ENCODE measurements at places on chromosomes 13 and 19.

- no peak for DNase-seq
These were observed 397 bp downstream of the DACT3 start for GRCh38 chr19:46660551-46661019.

GRCh38 chr19:51471527-51471926 lies 6.8 kb upstream of the CEACAM18 start:
- DNase-seq, result no peak

DNA sequence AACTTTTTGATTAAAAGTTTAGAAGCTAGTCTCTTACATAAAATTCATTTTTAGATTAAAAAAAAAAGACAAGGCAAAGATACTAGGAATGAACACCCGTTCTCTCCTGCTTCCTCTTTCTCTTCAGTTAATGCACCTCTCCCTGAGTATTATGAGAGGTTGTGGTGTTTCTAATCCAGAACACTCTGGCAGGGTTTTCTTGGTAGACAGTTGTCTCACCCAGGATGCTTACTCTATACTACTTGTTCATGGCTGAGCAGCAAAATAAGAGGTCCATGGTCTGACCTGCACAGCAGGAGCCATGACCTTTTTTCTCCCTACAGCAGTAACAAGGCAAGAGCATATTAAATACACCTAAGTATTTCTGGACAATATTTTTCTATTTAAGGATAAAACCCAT lies 62.0 kb downstream of the MICU2 start:
- no peak for DNase-seq

- no peak for DNase-seq
These were observed 31.1 kb downstream of the DNM2 start for GRCh38 chr19:10748927-10749434.

- DNase-seq, result no peak
These were observed at the start of gene KLK8 for GRCh38 chr19:51001515-51001914. Gene KLK8, minus strand, starts transcription at chr19:51001604. Its CDS starts 437 bp downstream, at chr19:51001167.

DNA sequence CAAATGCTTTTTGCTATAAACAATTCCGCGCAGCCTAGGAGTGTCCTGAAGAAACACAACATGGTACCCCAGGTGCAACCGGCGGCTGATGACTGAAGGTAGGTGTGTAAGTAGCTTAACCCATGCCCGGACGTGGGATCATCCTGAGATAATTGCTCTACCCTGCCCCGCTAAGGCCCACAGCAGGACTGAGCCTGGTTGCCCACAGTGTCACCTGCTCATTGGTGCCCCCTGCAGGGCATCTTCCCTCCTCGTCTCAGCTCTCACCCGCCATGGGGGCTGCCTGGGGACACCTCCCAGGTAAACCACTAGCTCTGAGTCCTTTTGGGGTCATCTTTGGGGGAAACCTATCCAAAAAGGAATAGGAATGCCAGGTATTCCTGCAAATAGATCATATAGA lies 22.3 kb downstream of the TMEM161A start:
- peak; percentile 30 for DNase-seq

- DNase-seq, result no peak
These were observed 1386.8 kb downstream of the PCDH9 start for GRCh38 chr13:65843314-65843731.

GRCh38 chr13:40241125-40241798 lies 425.2 kb downstream of the FOXO1 start:
- no peak for DNase-seq

DNA sequence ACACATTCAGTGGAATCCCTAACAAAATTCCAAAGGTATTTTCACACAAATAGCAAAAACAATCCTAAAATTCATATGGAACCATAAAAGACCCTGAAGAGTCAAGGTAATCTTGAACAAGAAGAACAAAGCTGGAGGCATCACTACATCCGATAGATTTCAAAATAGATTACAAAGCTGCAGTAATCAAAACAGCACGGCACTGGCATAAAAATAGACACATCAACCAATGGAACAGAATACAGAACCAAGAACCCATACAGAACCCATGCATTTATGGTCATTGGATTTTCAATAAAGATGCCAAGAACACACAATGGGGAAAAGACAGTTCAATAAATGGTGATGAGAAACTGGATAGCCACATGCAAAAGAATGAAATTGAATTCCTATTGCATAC lies 32.5 kb downstream of the ZNF566 start:
- DNase-seq, result no peak

GRCh38 chr13:37345391-37345790 lies 239.9 kb upstream of the CSNK1A1L start:
- no peak for DNase-seq

DNA sequence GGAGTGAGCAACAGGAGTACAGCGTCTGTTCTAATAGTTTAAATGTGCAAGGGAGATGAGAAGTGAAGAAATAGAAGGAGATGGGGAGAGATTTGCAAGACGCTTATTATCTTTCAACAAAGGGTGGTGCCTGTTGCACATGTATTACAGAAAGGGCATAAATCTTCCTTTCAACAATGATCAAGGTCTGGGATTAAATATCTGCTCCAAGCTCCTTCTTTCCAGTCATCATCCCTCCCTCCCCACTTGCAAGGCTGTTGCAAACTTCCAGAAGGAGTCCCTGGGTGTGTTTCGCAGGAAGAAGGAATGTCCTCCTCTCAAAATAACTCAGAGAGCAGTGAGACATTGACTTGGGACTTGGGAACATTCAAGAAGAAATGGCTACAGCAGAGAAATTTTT lies 63.5 kb upstream of the MYCBP2 start:
- DNase-seq, result no peak

GRCh38 chr19:52270266-52270885 lies 989 bp downstream of the ZNF766 start:
- no peak for DNase-seq

- no peak for DNase-seq
These were observed 247.1 kb downstream of the DCT start for GRCh38 chr13:94232161-94232950.

- DNase-seq, result no peak
These were observed 13.0 kb downstream of the LRFN3 start for GRCh38 chr19:35949131-35949530.

- DNase-seq, result peak; percentile 83
These were observed at the start of gene GGACT for GRCh38 chr13:100588331-100589177. Gene GGACT, minus strand, starts transcription at chr13:100588789. Its CDS starts 56,198 bp downstream, at chr13:100532591.

DNA sequence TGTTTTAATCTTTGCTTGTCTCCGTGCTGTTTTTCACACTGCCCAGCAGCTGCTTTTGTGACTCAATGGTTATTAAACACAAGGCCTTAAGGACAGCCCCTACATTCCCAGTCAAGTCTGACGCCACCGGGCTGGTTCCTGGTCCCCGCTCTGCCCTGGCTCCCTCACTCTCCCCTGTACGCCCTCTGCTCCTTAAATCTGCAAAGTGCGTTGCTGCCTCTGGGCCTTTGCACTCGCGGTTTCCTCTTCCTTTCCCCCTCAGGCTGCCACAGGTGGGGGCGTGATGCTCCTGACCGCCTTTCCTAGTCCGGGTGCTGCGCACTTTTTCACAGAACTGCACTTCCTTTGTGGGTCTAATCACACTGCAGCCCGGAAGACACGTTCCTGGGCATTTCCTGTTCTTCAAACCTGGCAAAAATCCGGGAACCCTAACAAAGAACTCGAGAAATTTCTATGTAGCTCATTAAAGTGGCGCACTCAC lies 25.6 kb downstream of the NOSIP start:
- peak; percentile 57 for DNase-seq

DNA sequence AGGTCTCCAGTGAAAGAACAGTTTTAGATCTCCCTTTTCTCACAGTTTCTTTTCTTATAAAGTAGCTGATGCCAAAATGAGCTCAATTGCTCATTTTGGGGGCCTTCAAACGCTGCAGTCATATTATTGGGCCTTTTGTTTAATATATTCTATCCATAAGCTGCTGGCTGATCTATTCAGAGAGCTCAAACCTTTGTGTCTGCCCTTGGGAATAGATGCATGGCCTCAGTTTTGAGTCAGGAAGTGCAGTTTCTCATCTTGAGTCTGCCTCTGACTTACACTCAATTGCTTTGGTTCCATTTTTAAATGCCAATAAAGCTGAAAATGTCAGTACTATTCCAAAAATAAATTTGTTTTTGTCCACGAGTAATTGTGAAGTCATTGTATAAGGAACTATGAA lies 468.9 kb downstream of the KLF12 start:
- DNase-seq, result no peak

GRCh38 chr13:50951366-50951765 lies 41.8 kb downstream of the RNASEH2B start:
- no peak for DNase-seq

GRCh38 chr13:80486402-80486801 lies 145.5 kb upstream of the SPRY2 start:
- no peak for DNase-seq

GRCh38 chr19:1106841-1107660 lies 3.3 kb downstream of the GPX4 start:
- no peak for DNase-seq

GRCh38 chr13:19862481-19863313 lies 752 bp downstream of the ZMYM5 start:
- peak; percentile 43 for DNase-seq

GRCh38 chr19:47272448-47273312 lies 2.0 kb upstream of the INAFM1 start:
- DNase-seq, result no peak

GRCh38 chr19:46610851-46611770 lies 10.0 kb downstream of the CALM3 start:
- peak; percentile 48 for DNase-seq

DNA sequence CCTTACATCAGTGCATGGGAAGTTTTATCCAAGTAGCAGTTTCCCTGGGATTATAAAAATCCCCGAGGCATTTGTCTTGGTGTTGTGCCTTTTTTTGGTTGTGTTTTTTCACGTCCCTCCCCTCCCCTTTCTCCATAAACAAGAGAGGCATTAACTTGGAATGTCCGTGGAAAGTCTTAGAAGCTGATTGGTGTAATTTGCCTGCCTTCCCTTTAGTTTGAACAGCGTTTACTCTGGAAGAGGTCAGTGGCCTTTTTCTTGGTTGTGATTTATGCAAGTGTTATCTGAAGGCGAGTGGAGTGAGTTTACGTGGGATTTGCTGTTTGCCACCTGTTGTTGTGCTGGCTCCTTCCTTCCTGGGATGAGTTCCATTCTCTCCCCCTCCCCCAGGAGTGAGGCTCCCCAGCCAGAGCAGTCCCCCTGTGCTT lies 7.2 kb downstream of the ACTN4 start:
- DNase-seq, result no peak

DNA sequence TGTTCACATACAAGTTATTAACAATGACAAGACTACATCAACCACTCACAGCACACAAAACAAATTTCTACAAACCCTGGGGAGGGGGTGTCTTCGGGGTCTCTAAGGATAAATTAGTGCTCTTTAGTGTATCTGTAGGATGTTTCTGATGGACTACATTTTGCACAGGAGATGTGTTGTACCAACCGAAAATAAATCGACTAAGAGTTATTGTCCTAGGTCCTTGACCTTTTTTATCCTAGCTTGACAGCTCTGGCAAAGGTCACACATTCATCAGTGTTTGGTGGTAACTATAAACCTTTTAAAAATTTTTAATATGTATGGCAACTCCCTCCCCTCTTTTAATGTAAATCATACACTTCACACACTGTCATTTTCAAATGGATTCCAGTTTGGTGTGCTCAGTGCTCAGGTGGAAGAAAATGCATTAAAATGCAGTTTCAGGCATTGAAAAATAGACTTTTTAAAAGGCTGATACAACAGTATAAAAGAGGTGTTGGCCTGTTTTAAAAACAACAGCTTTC lies 7.7 kb downstream of the ZIC5 start:
- DNase-seq, result no peak

DNA sequence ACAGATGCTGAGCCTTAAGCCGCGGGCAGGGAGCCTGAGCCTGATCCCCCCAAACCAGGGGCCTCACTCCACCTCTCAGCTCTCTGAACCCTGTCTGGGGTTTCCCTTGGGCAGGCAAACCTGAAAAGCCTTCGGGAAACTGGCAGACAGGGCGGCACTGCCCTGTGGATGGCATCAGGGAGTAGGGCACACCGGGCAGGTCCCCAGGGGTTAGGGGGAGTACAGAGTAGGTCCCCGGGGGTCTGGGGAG lies 9.7 kb downstream of the MKNK2 start:
- DNase-seq, result no peak

DNA sequence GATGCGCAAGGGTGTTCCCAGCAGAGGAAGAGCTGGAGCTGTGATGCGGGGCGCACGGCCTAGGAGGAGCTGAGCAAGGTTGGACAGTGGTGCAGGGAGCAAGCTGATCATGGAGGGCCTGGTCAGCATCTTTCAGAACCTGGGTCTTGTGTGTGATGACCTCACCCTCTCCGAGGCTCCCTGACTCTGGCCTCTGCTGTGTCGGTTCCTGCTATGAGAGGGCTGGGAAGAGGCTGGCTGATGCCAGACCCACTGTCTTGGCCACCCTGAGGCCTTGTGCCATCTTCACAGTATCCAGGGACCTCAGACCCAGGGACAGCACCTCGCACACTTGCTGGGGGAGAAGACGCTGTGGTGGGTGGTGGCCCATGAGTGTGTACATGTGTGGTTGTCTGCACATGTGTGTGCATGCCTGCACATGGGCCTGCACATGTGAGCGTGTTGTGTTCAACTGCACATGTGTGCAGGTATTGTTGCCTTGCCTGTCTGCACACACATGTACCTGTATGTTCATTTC lies 16.5 kb upstream of the C13orf46 start:
- DNase-seq, result peak; percentile 9

GRCh38 chr19:2051773-2052704 lies 995 bp upstream of the MKNK2 start:
- DNase-seq, result peak; percentile 84

DNA sequence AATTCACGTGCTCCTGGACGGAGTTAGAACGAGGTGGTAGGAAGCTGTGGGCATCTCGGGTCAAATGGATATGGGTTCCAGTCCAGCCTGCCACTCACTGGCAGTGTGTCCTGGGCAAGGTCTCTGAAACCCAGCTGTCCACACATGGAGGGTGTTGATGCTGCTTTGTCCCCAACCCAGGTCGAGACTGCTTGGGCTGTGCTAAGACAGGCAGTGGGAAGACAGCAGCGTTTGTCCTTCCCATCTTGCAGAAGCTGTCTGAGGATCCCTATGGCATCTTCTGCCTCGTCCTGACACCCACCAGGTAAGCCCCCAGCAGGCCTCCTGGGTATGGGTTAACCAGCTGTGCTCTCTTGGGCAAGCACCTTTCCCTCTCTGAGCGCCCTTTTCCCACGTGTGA lies 885 bp downstream of the DDX49 start:
- DNase-seq, result no peak

DNA sequence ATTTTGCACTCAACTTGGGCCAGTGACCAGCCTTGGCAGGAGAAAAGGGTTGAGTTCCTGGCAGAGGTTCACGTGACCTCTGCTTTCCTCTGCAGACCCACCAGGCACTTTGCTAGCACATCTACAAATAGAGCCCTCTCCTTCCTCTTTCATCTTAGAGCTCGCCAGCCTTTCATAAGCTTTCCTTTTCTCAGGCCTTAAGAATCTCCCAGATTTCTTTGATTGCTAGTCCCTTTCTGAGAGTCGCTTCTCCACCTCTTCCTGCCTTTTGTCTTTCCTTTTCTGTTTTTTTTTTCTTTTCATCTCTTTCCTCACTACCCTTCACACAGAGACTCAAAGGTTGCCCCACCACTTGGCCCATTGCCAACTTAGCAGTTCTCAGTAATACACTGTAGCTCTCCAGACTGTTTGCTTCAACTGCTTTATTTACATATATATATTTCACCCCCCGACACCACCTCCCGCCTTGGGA lies 375.7 kb upstream of the SPRY2 start:
- no peak for DNase-seq

Data from CD4-positive, alpha-beta T cell treated with Interleukin-15 for 1 hour (primary cell).